Activated T-helper 2 cell treated with anti-CD3 and anti-CD28 coated beads, Interferon-gamma antibody, Interleukin-2, Interleukin-4, amounts not matched to agents 10 μg/mL and 5 μg/mL and 100 μg/mL, durations not matched to agents 14 hours and 24 hours and 36 hours (primary cell): ENCODE measurements at places on chromosomes 12 and 14.

DNA sequence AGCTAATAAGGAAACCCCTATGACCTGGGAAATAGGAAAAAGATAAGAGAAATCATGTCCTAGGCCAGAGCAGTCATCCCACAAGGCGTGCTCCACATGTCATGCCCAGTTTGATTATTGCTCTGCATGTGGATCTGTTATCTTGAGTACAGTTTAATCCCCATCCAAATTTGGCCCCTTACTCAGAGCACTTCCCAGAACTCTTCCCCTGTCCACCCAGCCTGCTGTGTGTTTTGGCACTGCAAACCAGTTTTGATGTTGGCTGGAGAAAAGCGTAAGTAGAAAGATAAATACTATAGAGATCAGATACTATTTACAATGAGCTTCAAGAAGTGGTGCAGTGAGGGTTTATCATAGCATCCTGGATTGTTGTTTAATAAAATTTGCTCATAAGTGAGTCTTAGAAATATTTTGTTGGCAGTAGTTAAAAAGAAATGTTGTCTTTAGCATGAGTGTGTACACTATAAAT is 83.8 kb downstream of the PTPRB start:
- no peak overlapping the region for H3K4me3 ChIP-seq
- no peaks in the 10 kb centered on the region for H3K4me1 ChIP-seq
- no peaks in the 10 kb centered on the region for H3K36me3 ChIP-seq
- DNase-seq, result no peak

DNA sequence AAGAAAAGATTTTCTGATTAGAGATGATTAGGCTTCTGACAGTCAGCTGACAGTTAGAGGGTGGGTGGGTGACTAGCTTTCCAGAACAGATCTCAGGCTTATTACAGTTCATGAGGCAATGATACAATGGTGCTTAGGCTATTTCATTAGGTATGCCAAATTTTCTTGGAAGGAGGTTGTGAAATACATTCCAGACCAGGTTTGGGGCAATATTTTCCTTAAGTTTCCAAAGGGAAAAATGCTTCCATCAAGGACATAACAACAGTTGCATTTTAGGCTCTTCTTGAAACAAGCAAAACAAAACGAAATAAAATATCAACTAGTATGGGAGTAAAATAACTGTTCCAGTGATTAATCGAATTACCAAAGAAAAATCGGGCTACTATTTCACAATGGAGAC is 59.3 kb upstream of the CNTN1 start:
- no peak for DNase-seq
- H3K27ac ChIP-seq, result no peak overlapping the region
- no peaks in the 10 kb centered on the region for H3K36me3 ChIP-seq

DNA sequence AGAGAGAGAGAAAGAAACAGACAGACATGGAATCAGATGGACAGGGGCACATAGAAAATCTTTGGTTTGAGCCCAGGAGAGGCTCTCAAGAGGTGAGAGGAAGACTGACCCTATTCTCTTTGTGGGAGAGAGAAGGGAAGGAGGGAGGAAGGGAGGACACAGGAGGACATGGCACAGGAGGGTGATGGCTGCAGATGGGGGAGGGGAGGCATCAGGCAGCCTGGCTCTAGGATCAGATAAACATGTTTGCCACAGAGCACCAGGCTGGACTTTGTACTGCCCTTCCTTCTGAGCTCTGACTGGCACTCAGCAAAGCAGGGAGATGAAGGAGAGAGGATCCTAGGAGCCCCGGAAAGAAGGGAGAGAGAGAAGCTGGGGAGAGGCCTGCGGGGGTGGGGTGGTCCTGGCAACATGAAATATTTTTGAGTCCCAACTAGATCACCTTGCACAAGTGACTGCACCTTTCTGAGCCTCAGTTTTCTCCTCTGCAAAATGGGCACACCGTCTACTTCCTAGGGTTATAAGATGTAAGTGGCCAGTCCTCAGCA is 6.1 kb downstream of the HNF1A start:
- H3K36me3 ChIP-seq, result no peaks in the 10 kb centered on the region
- no peaks in the 10 kb centered on the region for H3K4me1 ChIP-seq
- no peak overlapping the region for H3K4me3 ChIP-seq
- DNase-seq, result no peak

GRCh38 chr12:45638386-45638785 is 91.1 kb upstream of the ARID2 start:
- no peak for DNase-seq
- H3K4me1 ChIP-seq, result no peaks in the 10 kb centered on the region
- no peaks in the 10 kb centered on the region for H3K36me3 ChIP-seq
- no peak overlapping the region for H3K4me3 ChIP-seq
- H3K27ac ChIP-seq, result no peak overlapping the region
- H3K27me3 ChIP-seq, result peaks cover 18% of the 10 kb centered on the region

DNA sequence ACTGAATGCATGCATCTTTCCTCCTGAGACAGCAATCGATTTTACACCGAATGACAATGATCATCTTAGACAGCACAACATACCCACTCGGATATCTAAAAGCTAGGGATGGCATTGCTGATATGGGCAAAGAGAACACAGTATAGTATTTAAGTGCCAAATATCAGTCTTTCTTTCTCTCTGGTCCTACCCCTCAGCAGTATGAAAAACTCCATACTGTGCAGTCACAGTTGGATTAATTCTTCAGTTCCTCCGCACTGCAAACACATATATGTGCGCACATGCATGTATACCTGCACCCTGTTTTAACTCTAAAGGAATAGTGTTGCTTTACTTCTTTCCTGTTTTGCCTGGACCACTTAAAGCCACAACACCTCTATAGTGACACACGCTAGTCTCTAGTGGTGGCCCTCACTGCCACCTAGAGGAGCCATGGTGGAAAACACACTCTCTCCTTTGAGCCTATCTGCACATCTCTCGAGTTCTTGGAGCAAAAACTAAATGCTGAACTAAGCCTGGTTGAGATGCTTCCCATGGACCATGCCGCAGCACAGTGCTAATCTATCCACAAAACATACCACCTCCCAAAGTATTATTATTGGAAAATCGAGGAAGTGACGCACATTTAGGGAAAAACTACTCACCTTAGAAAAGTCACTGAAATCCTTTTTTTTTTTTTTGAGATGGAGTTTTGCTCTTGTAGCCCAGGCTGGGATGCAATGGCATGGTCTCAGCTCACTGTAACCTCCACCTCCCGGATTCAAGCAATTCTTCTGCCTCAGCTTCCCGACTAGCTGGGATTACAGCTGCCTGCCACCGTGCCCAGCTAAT is 11.9 kb downstream of the TMEM52B start:
- H3K36me3 ChIP-seq, result no peaks in the 10 kb centered on the region
- peaks cover 35% of the 10 kb centered on the region for H3K27me3 ChIP-seq
- H3K4me1 ChIP-seq, result peaks cover 2% of the 10 kb centered on the region
- no peak overlapping the region for H3K27ac ChIP-seq

DNA sequence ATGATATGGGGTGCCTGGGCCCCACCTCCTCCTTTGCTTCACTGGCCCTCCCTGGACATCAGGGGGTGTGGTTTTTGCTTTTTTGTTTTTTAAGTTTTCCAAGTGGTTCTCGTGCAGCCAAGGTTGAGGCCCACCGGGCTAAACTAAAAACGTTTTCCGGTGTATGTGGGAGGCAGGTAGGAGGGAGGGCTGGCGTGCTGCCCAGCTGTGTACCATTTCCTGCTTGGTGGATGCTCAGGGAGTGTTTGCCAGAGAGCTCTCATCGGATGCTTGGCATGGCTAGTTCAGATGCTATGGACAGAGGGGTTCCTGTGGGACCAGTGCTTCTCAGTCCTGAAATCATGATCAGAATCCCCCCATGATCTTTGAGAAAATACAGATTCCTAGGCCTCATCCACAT is 246.4 kb downstream of the CACNA1C start:
- H3K27ac ChIP-seq, result no peak overlapping the region
- no peak overlapping the region for H3K4me3 ChIP-seq
- no peak for DNase-seq
- H3K36me3 ChIP-seq, result no peaks in the 10 kb centered on the region
- peaks cover 6% of the 10 kb centered on the region for H3K4me1 ChIP-seq

- H3K4me3 ChIP-seq, result no peak overlapping the region
- no peaks in the 10 kb centered on the region for H3K4me1 ChIP-seq
- H3K27me3 ChIP-seq, result peaks cover 73% of the 10 kb centered on the region
- no peaks in the 10 kb centered on the region for H3K36me3 ChIP-seq
- H3K27ac ChIP-seq, result no peak overlapping the region
Observed at GRCh38 chr14:67526676-67527459, 6.2 kb upstream of the PLEKHH1 start.

DNA sequence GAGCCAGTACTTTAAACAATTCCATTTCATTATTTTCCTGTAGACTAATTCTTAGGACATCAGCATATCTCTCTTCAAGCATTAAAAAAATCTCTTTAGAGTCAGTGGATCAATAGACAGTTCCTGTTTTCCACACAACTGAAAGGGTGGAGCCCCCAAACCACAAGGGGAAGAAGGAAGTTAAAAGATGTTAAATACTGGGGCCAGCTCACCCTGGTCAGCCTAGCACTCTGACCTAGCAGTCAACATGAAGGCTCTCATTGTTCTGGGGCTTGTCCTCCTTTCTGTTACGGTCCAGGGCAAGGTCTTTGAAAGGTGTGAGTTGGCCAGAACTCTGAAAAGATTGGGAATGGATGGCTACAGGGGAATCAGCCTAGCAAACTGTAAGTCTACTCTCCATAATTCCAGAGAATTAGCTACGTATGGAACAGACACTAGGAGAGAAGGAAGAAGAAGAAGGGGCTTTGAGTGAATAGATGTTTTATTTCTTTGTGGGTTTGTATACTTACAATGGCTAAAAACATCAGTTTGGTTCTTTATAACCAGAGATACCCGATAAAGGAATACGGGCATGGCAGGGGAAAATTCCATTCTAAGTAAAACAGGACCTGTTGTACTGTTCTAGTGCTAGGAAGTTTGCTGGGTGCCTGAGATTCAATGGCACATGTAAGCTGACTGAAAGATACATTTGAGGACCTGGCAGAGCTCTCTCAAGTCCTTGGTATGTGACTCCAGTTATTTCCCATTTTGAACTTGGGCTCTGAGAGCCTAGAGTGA is at the start of gene LYZ:
LYZ (plus strand) TSS at position 220 of the 777 bp plus-strand sequence; CDS start at position 248, 28 bp downstream.
- peaks cover 4% of the 10 kb centered on the region for H3K4me1 ChIP-seq
- H3K36me3 ChIP-seq, result no peaks in the 10 kb centered on the region
- no peak for DNase-seq
- peaks cover 15% of the 10 kb centered on the region for H3K27me3 ChIP-seq
- no peak within 1 kb of the TSS for H3K27ac ChIP-seq
- H3K4me3 ChIP-seq, result no peak within 1 kb of the TSS

DNA sequence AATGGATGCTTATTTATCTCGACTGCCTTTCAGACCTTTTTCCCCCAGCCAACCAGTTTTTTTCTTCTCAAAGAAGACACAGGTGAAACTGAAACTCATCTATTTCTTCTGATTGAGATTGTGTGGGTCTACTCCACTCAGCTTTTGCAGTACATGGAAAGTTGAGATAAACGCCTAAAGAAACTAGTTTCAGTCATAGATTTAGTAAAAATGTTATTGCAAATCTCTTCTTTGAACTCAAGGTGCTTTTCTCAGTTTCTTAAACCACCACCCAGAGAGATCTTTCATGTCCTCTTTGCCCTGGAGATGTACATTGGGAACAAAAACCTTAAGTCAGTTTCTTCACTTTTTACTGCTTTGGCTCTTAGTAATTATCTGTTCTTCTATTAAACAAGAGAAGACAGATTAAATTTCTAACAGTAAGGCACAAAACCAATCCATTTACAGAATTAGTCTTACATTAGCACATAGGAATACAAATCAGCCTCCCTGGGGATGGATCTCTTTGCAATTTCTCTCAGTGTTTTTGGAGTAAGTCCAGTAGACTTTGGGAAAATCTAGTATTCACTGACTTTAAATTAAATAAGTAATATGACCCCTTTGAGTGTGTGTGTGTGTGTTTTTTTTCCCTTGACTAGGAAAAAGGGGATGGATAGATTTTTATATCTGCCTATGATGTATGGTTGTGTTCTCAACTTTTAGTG is 11.6 kb downstream of the FBXW8 start:
- H3K27me3 ChIP-seq, result peaks cover 59% of the 10 kb centered on the region
- H3K36me3 ChIP-seq, result no peaks in the 10 kb centered on the region
- H3K4me3 ChIP-seq, result peak overlapping the region; percentile 2
- peak overlapping the region; percentile 34 for H3K27ac ChIP-seq
- H3K4me1 ChIP-seq, result peaks cover 44% of the 10 kb centered on the region

GRCh38 chr14:71354801-71355200 is 447.5 kb downstream of the PCNX1 start:
- peaks cover 75% of the 10 kb centered on the region for H3K36me3 ChIP-seq
- H3K27ac ChIP-seq, result no peak overlapping the region
- no peak overlapping the region for H3K4me3 ChIP-seq
- no peaks in the 10 kb centered on the region for H3K27me3 ChIP-seq
- no peak for DNase-seq
- peaks cover 40% of the 10 kb centered on the region for H3K4me1 ChIP-seq

GRCh38 chr14:66330228-66330627 is 155.9 kb upstream of the CCDC196 start:
- H3K4me1 ChIP-seq, result no peaks in the 10 kb centered on the region
- no peak overlapping the region for H3K27ac ChIP-seq
- DNase-seq, result no peak
- no peak overlapping the region for H3K4me3 ChIP-seq
- peaks cover 4% of the 10 kb centered on the region for H3K27me3 ChIP-seq
- H3K36me3 ChIP-seq, result no peaks in the 10 kb centered on the region

- H3K4me1 ChIP-seq, result no peaks in the 10 kb centered on the region
- H3K4me3 ChIP-seq, result no peak overlapping the region
- no peak for DNase-seq
- no peaks in the 10 kb centered on the region for H3K36me3 ChIP-seq
- no peaks in the 10 kb centered on the region for H3K27me3 ChIP-seq
Observed at GRCh38 chr14:87756661-87757060, 236.3 kb downstream of the GALC start.

- peaks cover 53% of the 10 kb centered on the region for H3K4me1 ChIP-seq
- H3K27me3 ChIP-seq, result no peaks in the 10 kb centered on the region
- H3K36me3 ChIP-seq, result peaks cover 36% of the 10 kb centered on the region
- no peak overlapping the region for H3K4me3 ChIP-seq
- peak overlapping the region; percentile 52 for H3K27ac ChIP-seq
Observed at GRCh38 chr14:55348766-55349453, 62.7 kb downstream of the ATG14 start.

- H3K4me1 ChIP-seq, result peaks cover 4% of the 10 kb centered on the region
- H3K36me3 ChIP-seq, result no peaks in the 10 kb centered on the region
- H3K27me3 ChIP-seq, result no peaks in the 10 kb centered on the region
- no peak overlapping the region for H3K27ac ChIP-seq
- no peak for DNase-seq
- H3K4me3 ChIP-seq, result no peak overlapping the region
Observed at GRCh38 chr12:101455685-101456084, 19.5 kb upstream of the SPIC start.

GRCh38 chr12:63752841-63753240 is 26.9 kb upstream of the RXYLT1 start:
- no peaks in the 10 kb centered on the region for H3K36me3 ChIP-seq
- H3K27me3 ChIP-seq, result peaks cover 12% of the 10 kb centered on the region
- no peak overlapping the region for H3K4me3 ChIP-seq
- no peak for DNase-seq
